ENCODE measurements at places on chromosomes 12 and 14.

DNA sequence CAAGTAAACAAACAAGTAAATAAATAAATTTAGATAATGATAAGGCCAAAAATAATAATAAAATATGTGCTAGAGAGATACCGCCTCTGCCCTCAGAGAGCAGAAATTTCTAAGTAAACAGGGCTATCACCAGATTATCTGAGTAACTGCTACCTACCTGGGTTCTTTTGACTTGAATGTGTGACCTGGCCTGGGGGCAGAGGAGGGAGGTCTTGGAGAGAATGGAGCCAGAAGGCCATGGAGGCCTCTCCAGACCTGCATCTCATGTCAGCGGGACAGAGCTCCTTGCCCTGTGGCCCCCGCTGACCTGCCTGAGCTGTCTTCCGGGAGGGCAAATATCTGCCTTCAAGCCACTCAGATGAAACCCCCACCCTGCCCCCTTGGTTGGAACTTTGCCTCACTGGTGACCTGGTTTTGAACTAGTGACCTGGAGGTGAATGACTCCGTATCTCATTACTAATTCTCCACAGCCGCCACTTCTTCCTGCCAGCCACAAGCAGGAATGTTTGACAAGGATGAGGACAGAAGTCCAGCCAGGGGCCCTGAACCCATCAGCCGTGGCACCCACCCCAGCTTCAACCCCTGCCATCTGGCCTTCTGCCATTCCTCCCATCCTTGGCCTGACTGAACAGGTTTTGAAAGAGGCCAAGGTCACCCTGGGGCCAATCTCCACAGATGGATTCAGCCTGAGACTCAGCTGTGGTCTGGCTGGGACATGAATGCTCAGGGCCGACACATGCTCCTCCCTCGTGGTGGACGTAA, 86.8 kb upstream of the PARP11 start:
- no peak for DNase-seq

GRCh38 chr12:44000309-44000952, 164.6 kb downstream of the TMEM117 start:
- peak; percentile 11 for DNase-seq

GRCh38 chr12:74129702-74130101, 407.9 kb upstream of the ATXN7L3B start:
- DNase-seq = no peak

GRCh38 chr14:100767003-100767787, 40.5 kb downstream of the DLK1 start:
- DNase-seq = no peak

DNA sequence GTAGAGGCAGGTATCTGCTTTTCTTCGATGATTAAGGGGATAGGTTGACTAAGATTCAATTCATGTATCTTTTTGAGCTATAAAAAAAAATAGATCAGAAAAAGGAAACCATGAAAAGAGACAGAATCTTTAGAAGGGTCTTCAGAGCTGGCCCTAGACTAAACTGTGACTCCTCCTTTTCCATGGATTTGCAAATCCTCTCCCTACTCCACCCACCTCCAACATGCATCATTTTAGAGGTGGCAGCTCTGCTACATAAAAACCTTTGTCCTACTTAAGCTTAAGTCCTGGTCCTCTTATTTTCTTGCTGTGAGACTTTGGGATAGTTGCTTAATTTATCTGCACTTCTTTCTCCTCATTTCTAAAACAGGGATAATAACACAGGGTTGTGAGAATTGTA, 48.4 kb upstream of the LIMA1 start:
- DNase-seq = no peak

DNA sequence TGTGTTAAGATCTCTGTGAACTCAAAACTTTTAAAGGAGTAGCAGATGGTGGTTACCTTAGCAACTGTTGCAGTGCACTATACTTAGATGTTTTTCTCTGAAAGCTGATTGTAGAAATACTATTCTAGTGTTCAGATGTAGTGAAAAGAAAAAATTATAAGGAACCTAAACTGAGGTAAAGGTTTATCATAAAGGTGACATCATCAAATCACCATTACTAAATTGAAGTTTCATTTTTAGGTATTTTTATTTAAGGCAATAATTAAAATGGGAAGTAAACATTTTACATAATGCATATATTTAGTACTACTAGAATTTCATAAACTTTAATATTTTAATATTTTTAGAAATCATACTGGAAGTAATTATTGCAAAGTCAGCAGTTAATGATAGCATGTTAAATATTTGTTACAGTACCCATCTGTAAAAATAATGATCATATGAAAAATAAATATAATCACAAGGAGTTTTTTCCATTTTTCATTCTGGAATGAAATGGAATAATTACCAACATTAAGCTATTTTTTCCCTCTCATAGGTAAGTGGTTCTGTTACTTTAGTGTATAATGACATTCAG, 141.1 kb upstream of the NAV3 start:
- no peak for DNase-seq

GRCh38 chr14:74504412-74504811, 10.8 kb downstream of the ISCA2 start:
- DNase-seq = no peak

GRCh38 chr12:82793751-82794281, 107.1 kb downstream of the TMTC2 start:
- DNase-seq = no peak
